ENCODE measurements at places on chromosomes 13 and 19. TPM values are rescaled to one million over a fixed set of nuclear protein-coding genes. Genes with fewer than 3 reads are reported as not detected.

The PLIN5 gene
- 0.54 TPM for total RNA-seq

DNA sequence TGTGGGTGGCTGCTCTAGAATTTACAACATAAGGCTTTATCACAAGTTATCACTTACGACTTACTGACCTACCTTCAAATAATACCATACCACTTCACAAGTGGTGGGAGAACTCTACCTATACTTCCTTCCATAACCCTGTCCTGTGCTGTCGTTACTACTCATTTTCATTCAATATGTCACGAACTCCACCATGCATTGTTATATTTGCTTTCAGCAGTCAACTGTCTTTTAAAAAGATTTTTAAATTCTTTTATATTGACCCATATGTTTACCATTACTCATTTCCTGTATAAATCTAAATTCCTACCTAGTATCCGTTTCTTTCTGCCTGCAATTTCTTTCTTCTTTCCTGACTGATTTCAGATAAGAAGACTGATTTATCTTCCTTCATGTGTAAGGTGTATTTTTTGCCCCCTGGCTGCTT is 200.0 kb downstream of the KLF12 start:
- H3K27me3 ChIP-seq, result no peaks in the 10 kb centered on the region
- H3K27ac ChIP-seq, result no peak overlapping the region
- DNase-seq, result no peak
- no peak overlapping the region for H3K4me3 ChIP-seq

The REX1BD gene
- 54.3 TPM for total RNA-seq

- H3K4me1 ChIP-seq, result peaks cover 42% of the 10 kb centered on the region
- H3K27me3 ChIP-seq, result peaks cover 23% of the 10 kb centered on the region
- H3K4me3 ChIP-seq, result peak overlapping the region; percentile 100
- peak; percentile 56 for DNase-seq
- no peaks in the 10 kb centered on the region for H3K36me3 ChIP-seq
Measured at GRCh38 chr13:100673376-100673712, 1.3 kb downstream of the TMTC4 start.

The STK11 gene
- 48.2 TPM for total RNA-seq

The CDC34 gene
- 136 TPM for total RNA-seq

The DPF1 gene
- total RNA-seq, result 33.8 TPM
